Anterior cingulate cortex (tissue), 58 donors: ENCODE measurements at places on chromosomes 3 and 15.

DNA sequence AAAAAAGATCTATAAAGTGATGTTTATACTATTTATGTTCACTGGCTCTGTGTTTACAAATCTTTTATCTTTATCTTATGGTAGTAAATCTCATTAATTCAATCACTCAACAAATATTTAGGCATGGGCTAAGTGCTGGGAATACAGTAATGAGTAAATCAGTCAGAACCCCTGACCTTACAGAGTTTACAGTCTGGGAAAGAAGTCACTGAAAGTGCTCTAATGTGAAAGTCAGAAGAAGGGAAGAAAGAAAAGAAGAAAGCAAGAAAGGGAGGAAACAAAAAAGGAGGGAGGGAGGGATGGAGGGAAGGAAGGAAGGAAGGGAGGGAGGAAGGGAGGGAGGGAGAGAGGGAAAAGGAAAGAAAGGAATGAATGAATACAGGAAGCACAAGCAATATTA lies 96.8 kb upstream of the SOX2 start:
- DNase-seq: no peak

DNA sequence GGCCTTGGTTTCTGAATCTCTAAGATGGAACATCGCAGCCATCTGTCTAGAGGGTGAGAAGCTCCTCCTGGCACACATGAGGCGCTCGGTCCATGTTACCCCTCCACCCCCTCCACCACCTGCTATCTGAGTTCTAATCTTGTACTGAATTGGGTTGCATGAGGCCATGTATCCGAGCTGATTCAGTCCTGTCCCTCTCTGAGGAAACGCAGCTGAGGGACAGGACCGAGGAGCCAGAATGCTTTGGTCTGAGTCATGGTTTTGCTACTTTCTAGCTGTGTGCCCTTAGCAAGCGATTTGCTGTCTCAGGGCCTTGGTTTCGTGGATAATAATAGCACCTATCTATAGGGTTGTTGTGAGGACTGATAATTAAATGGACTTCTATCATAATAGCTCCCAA lies 87.8 kb upstream of the SEC13 start:
- no peak for DNase-seq

DNA sequence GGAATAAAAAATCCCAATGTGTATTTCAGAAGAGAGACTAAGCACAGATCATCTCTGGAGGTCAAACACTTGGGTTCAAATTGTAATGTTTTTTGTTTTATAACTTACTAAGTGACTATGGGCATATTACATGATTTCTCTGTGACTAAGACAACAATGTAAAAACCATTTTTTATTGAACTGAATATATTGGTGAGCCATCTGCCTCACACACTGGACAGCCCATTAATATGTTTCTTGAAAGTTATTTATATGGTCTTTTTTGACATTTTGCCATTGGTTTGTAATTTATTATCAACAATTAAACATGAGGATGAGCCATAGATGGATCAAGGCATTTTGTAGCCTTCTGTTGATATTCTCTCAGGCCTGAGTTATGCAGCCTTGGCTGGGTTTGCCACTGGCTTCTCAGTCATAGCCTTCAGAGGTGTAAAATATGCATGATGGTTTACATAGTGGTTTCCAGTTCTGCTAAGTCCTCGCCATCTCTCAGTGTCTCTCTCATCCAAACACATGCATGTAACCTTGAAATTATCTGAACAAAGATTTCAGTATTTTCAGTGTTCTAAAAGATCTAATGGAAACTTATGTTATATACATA lies 997.2 kb downstream of the DIPK2A start:
- no peak for DNase-seq

DNA sequence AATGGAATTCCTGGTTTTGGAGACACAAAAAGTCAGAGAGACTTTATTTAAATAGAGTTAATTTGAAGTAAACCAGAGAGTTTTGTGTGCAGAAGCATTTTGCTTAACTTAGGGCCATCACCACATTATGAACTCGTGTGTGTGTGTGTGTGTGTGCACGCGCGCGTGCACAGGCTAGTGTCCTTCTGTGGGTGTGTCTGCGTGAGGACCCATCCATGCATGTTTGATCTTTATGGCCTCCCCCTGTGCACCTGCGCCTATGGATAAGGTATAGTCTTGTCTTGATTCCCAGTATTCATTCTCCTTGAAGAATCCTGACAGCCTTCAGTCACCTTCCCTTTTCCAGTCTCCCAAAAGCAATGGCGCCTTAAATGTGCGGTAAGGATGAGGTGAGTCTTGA lies 26.0 kb downstream of the MUC20 start:
- no peak for DNase-seq

- DNase-seq: no peak
Observed at GRCh38 chr15:45540531-45540930, 18.0 kb upstream of the SLC30A4 start.

GRCh38 chr15:42094512-42094963 lies at the start of gene PLA2G4D:
Gene PLA2G4D, minus strand, starts transcription at chr15:42094562. Its CDS starts 103 bp downstream, at chr15:42094459.
- no peak for DNase-seq

- DNase-seq: no peak
Observed at GRCh38 chr3:80051602-80051962, 283.8 kb upstream of the ROBO1 start.

GRCh38 chr15:78978601-78979179 lies 33.8 kb upstream of the CTSH start:
- no peak for DNase-seq

DNA sequence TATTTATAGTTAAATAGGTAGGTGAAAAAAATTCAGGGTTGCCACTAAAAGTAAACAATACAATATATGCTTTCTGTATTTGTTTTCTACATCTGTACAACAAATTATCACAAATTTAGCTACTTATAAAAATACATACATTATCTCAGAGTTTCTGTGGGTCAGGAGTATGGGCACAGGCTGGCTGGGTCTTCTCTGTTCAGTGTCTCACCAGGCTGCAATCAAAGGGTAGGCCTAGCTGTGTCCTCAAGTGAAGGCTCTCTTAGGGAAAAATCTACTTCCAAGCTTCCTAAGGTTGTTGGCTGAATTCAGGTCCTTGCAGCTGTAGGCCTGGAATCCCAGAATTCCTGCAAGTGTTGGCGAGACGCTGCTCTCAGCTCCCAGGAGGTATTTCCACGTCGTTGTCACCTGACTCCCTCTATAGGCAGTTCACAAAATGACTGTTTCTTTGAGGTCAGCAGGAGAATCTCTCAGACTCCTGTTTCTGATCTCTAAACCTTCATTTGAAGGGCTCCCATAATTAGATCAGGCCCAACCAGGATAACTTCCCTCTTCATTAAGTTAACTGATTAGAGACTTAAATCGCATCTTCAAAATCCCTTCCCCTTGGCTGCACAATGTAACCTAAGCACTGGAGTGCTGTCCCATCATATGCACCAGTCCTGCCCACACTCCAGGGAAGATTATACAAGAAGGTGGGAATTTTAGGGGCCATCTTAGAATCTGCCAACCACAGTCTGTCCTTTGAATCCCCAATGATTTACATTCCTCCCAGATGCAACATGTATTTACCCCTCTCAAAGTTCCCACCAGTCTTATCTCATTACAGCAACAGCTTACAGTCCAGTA lies 296.6 kb downstream of the SUCLG2 start:
- DNase-seq: no peak

GRCh38 chr3:52351762-52352368 lies 35.7 kb downstream of the DNAH1 start:
- no peak for DNase-seq

DNA sequence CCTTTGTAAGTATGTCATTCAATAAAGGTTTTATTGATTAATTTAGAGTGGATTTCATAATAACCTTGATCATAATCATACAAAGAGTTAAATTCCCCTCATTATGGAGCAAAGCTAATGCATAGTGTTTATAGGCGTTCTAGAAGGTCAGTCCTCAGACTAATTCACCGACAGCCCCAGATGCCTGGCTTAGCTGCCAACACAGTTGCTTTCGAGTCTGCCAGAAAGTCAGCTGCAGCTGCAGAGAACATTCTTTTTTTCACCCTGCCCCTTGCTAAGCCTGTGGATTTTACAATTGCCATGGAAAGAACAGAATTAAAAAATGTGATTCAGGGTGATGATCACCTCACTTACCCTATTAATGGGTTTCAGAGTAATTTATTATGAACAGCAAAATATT lies 21.2 kb downstream of the CADM2 start:
- peak; percentile 56 for DNase-seq

DNA sequence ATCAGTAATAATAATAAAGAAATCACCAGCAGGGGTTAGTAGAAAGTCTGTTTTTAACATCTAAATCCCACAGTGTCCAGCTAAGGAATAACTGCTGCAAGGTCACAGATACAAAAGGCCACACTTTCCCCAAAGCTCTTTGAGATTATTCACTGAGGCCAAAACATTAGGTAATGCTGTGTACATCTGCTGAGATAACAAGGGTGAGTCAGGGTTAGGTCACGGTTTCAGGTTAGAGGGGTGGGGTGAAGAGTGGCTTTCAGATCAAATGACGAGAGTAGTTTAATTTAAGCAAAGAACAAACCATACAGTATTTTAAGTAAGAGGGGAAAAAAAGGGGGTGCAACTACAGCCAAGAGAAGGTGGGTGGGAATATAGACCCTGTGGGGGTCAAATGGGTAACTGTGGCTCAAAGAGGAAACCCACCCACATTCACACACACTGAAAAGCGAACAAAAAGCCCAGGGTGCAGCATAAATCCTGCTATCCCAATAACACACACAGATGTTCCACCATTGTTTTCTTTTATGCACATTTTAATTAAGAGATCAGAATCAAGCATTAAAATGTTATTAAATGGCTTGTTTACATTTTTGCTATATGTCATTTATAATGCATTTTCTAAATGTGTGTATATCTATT lies 412.9 kb downstream of the TIGIT start:
- DNase-seq: no peak

- no peak for DNase-seq
Observed at GRCh38 chr3:188202358-188203138, 48.6 kb downstream of the LPP start.

DNA sequence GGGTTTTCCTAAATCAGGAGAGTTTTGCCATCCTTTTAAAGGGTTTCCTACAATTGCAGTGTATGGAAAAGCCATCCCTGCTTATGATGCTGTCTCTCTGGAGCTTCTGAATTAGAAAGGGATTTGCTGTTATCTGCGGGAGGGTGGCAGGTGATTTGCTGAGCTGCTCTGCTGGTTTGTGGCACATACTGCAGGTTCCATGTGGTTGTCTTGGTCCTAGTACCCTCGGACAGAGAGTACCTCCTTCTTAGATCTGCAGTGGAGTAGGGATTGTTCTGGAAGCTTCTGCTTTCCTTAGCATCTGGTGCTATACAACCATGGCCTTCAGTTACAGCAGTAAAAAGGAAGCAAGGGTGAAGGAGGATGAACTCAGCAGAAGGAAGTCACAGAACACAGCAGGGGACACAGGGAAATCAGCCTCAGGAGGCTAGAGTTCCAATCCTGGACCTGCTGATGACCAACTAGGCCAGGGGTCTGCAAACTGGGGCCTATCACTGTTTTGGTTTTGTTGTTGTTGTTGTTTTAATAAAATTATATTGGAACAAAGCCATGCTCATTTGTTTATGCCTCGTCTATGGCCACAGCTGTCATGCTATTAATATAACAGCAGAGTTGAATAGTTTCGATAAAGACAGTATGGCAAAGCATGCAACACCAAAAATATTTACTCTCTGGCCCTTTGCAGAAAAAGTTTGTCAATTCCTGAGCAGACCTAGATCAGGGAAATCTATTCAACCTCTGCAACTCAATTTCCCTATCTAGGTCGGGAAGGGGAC lies 39.5 kb downstream of the STARD5 start:
- DNase-seq: no peak

- DNase-seq: no peak
Observed at GRCh38 chr3:152496286-152496685, 227.6 kb downstream of the MBNL1 start.

DNA sequence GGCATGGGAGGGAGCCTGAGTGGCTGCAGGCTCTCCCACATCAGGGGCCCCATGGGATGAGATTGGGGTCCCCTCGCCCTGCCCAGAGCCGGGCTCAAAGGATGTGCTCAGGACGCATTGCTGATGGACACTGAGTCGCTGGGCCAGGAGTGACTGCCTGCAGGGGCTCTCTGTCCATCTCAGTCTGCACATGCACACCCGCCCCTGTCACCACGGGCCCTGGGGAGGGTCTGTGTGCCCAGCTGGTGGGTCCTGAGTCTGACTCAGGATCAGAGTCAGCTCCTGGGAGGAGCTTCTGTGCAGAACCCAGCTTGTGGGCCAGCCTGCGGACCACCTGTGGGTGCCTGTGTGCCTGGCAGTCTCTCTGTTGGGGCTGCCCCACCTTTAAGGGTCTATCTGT lies 18.1 kb downstream of the STAB1 start:
- no peak for DNase-seq

- DNase-seq: no peak
Observed at GRCh38 chr3:184845819-184846218, 33.9 kb downstream of the VPS8 start.

GRCh38 chr3:123027292-123028232 lies at the start of gene SEMA5B:
Gene SEMA5B, minus strand, starts transcription at chr3:123027763. Its CDS starts 66,500 bp downstream, at chr3:122961263.
- DNase-seq: no peak
